ENCODE measurements at places on chromosomes 3 and 15. TPM values are rescaled to one million over a fixed set of nuclear protein-coding genes. Genes with fewer than 3 reads are reported as not detected.

- DNase-seq = no peak
These were observed 156.3 kb downstream of the STT3B start for GRCh38 chr3:31688984-31689383.

- no peak for DNase-seq
These were observed 331 bp downstream of the RNU6-1 start for GRCh38 chr15:67839499-67839928.

DNA sequence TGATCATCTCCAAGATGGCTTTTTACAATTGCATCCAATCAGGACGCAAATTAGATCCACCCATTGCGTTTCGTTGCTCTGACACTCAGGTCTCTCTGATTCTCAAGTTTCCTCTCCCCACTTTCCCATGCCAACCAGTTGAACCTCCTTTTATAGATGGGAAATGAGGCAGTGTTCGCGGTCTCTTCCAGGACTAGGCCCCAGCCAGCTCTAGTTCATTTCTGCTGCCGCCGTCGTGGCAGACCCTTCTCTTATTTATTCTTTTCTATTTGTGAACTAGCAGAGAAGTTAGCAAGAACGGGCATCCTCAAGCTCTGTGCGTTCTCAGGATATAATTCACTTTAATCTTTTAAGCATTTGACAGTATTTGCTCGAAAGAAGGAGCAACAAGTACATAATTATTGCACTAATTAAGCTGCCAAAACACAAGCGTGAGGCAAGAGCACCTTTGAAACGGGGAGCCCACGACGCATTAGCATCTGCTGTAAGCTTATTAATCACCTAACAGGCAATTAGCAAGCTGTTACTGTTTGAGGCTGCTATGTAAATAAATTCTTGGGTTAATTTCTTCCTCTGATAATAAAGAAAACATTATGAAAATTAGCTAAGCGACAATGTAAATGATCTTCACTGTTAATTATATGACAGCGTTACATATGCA lies 246.4 kb upstream of the TLE3 start:
- DNase-seq = no peak

GRCh38 chr3:12230877-12231276 lies 58.0 kb upstream of the PPARG start:
- DNase-seq = no peak

Gene HIGD2B
- polyA plus RNA-seq = 10.2 TPM

Gene ALDH1L1
- polyA plus RNA-seq = 19.6 TPM

GRCh38 chr3:10205451-10206165 lies 40.9 kb downstream of the IRAK2 start:
- no peak for DNase-seq

- DNase-seq = no peak
These were observed 65.6 kb upstream of the POLG start for GRCh38 chr15:89400116-89400781.

DNA sequence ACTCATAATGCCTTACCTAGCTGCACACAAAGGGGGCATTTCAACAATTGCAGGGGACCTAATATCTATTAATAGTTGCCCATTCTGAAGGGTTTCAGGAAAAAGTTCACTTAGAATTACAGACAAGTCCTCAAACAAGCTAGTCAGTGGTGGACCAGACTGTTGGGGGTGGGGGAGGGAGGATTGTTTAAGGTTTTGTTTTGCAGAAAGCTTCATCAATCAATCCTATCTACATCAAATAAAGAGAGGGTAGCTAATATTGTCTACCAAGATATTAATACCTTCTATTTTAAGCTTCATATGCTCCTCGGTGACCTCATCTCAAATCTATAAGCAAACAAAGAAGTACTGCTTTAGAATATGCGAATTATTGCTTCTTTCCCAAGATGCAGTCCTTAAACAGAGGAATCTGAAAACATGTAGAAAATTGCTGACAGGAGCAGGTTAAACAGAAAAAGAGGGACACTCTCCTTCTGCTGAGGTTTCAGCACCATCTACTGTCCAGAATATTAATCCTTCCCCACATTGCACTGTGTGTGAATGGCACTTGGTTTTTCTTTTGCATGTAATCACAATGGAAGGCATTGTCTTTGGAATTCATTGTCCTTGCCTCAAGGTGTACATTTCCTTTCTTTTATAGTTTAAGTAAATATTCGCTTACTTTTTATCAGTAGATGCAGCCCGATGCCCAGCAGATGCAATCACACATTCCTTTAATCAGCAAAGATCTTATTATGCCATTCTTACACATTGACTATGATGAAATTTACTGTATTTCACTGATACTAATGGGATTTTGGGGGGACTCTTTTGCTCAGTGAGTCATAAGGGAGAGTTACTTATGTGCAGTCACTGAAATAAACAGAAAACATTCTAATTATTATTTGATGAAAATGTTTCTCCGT lies 94.7 kb downstream of the IL5RA start:
- DNase-seq = no peak

- no peak for DNase-seq
These were observed 724 bp downstream of the RPSA start for GRCh38 chr3:39407259-39407629.

Gene SNURF
- polyA plus RNA-seq = 8.6 TPM

DNA sequence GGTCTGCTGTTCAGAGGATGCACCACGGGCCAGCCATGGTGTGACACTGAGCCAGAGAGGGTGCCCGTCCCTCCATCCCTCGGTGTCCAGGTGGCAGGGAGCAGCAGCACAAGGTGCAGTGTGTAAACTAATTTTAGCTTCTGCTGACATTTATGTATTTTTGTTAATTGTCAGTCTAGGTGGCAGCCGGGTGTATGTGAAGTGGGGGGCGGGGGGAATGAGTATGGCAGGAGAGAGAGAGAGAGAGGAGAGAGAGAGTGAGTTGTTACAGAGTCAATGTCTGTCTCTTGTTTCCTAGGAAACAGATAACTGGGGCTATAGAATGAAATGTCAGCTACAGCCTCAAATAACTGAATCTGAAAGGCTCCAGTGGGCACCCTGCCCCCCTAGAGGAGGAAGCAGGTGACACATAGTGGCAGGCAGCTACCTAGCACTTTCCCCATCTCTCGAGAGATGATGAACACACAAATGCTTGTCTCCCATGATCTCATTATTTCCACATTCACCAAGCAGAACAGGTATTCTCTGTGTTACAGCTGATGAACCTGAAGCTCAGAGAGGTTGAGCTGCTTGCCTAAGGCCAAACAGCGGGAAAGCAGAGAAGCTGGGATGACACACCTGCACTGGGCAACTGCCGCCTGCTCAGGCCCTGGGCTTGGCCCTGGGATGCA lies 24.7 kb downstream of the RASGRF1 start:
- no peak for DNase-seq

Gene PCOLCE2
- 15.4 TPM for polyA plus RNA-seq

Gene GLCE
- 10.2 TPM for polyA plus RNA-seq

DNA sequence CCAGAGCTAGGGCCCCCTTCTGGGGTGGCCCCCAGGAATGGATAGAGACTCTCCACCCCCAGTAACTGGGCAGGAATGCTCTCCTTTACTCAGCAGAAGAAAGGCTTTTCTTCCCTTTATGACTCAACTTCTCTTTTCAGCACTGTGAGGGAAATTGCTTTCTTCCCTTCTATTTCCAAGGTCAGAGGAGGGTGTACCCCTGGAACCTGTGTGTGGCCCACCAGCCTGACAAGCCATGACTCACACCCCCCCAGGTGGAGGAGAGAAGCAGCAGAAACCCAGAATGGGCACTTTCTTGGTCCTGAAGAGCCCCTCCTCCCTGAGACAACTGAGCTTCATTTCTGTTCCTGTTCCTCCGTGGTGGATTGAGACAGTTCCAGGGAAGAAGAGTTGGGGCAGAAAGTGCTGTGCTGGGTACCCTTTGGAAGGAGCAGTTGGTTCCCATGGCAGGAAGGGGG lies 2.7 kb upstream of the ANKRD63 start:
- DNase-seq = no peak

DNA sequence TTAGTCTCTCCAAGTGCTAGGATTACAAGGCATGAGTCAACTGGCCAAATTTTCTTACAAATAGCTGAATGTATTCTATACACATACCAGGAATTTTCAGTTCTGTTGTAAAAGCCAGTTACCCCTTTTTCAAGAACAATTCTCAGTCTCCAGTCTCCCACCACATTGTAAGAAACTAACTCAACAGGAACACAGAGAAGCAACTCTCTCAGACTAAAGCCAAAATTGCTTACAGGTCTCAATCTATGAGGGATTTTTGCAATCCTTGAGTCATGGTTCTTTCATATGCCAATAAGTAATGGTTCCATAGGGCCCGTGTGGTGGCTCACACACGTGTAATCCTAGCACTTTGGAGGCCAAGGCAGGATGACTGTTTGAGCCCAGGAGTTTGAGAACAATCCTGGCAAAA lies 8.5 kb downstream of the IP6K2 start:
- DNase-seq = no peak

Gene WWTR1
- 19.4 TPM for polyA plus RNA-seq

DNA sequence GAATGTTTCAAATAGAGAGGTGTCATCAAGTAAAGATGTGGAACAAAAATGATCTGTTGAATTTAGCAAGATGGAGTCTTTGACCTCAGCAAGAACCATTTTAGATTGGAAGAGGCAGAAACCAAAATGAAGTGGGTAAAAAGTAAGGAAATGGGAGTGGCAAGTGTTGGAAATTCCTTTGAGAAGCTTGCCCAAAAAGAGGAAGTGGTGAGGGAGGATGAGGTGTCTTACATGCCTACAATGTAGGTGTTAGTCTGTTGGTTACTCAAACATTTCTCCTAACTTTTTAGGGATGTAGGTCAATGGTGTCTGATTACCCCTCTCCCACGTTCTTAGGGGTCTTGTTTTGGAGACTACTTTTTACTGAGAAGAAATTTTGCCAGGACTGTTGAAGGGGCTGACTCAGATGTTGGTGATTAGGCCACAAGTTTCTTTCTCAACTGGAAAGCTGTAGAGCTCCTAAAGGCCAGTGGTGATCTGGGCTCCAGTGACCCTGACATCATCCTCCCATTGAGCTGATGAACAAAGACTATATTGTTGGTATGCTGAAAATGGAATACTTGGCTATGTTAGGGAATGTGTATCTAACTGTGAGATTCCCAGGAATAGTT lies 5.1 kb downstream of the PPP2R3A start:
- peak; percentile 32 for DNase-seq

- no peak for DNase-seq
These were observed 143.1 kb upstream of the CHRNA7 start for GRCh38 chr15:31887246-31887645.

Gene CHRM5
- 1.3 TPM for polyA plus RNA-seq

DNA sequence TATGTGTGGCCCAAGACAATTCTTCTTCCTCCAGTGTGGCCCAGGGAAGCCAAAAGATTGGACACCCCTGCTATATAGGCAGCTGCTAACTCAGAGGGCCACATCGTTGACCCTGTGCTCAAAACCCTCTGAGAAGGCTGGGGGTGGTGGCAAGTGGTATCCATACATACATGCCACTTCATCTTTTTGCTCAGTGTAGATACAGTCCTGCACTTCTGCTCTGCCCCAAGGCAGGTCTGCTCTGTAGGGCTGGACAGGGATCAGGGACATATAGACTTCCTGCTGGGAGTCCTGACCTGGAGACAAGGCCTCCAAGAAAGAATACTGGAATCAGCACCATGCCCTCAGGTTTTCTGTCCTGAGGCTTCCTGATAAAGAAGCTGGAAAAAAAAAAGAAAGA lies 4.5 kb upstream of the HCN4 start:
- DNase-seq = no peak

Gene MTHFS
- polyA plus RNA-seq = 24.9 TPM

- peak; percentile 43 for DNase-seq
These were observed 543 bp downstream of the MEF2A start for GRCh38 chr15:99566157-99566897.

All from testis (tissue), 5 donors.